ENCODE measurements at places on chromosomes 2 and 18.

DNA sequence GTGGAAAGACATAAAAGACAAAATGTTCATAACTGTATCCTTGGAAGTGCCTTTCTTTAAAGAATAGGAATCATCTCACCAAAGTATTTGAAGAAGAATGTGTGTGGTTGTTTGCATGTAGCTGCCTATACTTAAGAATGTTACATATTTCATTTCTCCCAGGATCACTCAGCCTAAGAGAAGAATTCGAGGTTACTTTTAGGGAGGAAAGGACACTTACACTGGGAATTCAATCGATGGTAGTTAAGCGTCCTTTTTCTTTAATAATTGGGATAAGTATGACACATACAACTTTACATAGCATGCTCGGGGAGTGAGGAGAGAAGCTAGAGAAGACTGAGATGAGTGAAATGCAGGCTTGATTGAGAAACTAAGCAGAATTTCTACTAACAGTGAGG, 22.0 kb upstream of the CYP1B1 start:
- no peak for DNase-seq

DNA sequence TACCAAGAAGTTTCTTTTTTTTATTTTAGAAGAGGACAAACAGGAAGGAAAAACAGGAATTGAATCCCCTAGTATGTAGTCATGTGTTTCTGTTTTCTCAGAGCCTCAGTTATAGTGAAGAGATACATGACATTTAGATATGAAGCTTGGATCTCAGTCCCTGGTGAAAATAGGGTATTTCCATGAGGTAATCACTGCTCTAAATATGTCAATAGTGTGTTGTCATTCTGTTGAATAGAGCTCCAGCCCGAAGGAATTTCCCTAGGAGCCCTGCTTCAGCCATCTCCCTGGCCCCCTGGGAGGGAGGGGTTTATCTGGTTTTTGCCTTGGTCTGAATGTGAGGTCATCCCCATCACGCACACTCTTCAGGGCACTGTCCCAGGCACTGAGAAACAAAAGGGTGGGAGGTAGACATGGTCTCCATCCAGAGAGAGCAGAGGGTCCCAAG, 47.1 kb upstream of the REL start:
- no peak for DNase-seq

DNA sequence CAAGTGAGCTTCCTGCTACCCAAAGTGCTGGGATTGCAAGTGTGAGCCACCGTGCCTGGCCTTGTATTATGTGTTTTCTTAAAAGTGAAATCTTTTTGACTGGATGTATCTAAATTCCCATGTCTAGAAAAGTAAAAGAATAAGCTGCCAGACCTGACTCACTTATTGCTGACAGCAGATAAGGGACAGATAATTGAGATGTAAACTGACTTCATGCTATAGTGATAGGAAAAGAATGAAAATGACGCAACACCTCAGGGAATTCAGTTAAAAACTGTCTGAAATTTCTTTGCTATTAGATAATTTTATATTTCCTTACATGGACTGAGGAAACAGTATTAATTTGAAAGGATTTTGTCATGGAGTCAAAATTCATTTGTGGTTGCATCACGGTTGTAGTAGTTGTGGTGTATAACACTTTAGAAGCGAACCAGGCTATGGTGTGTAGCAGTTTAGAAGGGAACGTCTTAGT, 19.4 kb downstream of the TTC27 start:
- DNase-seq, result peak; percentile 44

GRCh38 chr2:161228511-161229240, 68.4 kb downstream of the TANK start:
- DNase-seq, result no peak

GRCh38 chr18:70453058-70453775, 164.4 kb downstream of the SOCS6 start:
- DNase-seq, result peak; percentile 16

DNA sequence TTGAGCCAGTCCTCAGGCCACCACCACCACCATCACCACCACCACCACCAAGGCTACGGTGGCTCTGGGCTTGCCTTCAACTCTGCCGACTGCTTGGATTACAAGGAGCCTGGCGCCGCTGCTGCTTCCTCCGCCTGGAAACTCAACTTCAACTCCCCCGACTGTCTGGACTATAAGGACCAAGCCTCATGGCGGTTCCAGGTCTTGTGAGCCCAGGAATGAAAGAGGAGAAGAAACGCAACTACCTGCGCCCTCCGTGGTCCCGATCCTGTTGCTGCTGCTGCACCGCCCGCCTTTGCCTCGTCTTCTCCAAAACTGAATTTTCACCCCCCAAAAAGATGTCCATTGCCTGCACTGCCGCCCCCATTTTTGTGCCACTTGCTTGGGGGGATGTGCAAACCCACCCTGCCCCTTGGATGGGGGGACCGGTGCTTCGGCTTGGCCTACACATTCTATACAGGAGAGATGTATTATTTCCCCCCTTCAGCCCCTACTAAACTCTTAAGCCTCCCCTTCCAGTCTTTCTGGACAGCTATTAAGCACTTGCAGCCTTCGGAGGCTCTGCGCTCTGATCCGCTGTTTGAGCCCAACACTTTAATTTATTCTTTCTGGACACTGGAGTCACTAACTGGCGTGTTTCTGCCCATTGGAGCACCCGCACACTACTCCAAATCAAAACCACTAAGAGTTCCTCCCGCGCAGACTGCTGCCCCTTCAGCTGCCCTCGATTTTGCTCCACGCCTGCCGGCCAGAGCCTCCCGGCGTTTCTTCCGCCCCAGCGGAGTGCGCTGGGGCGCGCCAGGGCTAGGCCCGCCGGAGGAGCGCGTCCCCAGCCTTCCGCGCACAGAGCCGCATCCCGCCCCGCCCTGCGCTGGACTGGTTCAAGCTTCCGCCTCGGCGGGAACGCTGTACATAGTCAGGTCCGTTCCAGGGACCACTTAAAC, 5.7 kb downstream of the OTX1 start:
- DNase-seq, result peak; percentile 67

GRCh38 chr18:24054130-24054529, 39.6 kb downstream of the TTC39C start:
- DNase-seq, result peak; percentile 83

DNA sequence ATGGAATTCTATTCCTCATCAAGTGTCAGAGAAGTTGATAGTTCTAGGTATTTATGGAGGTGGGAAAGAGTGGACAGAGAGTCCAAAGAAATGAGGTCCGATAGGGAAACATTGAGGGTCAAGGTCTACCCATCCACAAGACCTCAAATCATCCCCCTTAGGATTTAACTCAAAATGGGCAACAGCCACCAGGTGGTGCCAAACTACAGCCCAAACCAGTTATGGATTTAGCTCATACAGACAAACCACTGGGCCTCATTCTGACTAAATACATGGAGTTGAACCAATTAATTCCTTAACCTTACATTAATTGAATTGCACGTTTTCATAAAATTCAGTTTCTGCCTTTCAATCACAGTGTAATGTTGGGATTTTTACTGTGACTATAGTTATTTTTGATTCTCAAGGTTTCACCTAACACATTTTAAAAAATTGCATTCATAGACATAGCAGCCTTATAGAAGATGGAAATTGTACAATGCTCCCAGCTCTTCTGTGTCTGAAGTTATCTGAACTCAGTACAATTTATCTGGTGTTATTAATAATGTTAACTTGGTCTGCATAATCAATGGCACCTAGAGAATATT, 98.2 kb upstream of the HNMT start:
- peak; percentile 66 for DNase-seq

- DNase-seq, result peak; percentile 65
These were observed 1.5 kb downstream of the GAREM1 start for GRCh38 chr18:32469190-32469651.

- no peak for DNase-seq
These were observed 2.6 kb downstream of the BOD1L2 start for GRCh38 chr18:57149531-57149930.

DNA sequence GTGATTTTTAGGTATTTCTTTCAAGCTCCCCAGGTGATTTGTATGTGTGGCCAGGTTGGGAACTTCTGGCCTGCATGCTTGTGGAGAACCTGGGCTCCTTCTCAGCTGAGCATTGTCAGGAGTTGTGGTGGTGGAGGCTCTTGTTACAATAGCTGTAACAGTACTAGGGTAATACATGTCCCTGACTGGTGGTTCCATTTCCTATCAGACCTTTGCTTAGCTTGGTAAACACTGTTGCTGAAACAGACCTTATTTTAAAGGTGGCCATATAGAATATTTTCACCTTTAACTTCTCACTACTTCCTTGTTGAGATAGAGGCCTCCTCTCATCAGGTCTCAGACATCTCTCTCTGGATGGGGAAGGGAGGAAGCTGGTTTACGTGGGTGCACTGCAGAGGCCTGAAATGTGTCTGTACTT, 79.2 kb downstream of the SETBP1 start:
- no peak for DNase-seq

DNA sequence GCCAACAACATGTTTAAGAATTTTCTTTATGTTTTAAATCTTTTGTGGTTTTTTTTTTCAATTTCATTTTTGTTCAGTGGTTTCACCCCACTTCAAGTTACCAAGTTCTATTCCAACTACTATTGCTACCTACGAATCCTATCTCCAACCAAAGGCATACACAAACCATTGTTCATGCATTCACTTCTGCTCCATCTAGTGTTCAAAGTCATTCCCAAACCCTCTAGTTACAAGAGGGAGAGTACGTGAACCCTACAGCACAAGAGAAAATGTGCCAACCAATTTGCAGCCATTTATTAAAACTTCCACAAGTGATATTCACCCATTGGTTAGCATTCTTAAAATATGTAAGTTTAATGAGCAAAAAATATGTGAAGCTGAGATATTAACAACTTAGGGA, 295.1 kb upstream of the KYNU start:
- no peak for DNase-seq

- DNase-seq, result no peak
These were observed 66.8 kb upstream of the CTAGE1 start for GRCh38 chr18:22484471-22484870.

DNA sequence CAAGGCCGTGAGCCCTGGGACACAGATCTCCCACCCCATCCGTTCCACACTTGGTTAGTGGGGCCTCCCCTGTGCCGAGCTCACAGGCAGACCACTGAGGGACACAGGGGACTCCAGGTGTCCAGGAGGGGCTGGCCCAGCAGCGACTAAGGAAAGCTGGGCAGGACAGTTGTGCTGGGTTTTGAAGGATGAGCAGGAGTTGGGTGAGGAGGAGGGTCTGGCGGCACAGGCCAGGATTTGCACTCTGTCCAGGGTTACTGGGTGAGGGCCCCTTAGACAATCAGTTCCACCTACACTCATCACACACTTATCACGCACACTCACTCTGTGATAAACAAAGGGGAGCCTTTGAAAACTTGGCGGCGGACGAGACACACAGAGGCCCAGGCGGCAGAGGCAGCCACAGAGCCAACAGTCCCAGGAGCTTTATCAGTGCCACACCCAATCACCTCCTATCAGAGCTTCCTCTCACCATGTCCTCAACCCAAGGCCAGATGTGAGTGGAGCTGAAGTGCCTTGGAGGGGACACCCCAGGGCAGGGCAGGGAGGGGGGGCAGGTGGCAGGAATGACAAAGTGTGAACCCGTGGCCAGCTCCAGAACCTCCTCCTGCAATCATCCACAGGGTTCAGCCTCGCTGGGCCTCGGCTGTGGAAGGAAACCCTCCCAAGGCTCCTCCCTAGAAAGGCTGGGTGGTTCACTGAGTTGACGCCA, 26.6 kb downstream of the BIN1 start:
- no peak for DNase-seq

GRCh38 chr18:57585855-57586250, 649 bp downstream of the FECH start:
- DNase-seq, result no peak

- no peak for DNase-seq
These were observed 148.1 kb downstream of the BCL11A start for GRCh38 chr2:60405271-60405919.

GRCh38 chr2:70121627-70122372, 34.5 kb downstream of the PCBP1 start:
- no peak for DNase-seq

- no peak for DNase-seq
These were observed 97.1 kb downstream of the ACKR3 start for GRCh38 chr2:236666646-236667204.

- peak; percentile 52 for DNase-seq
These were observed 113.0 kb downstream of the QPCT start for GRCh38 chr2:37457401-37457901.

GRCh38 chr2:179646173-179646769, 215.1 kb downstream of the ZNF385B start:
- DNase-seq, result no peak

Measured in astrocyte of the hippocampus (primary cell).